Urinary bladder (tissue), 4 donors: ENCODE measurements at places on chromosomes 7 and 10. TPM values are rescaled to one million over a fixed set of nuclear protein-coding genes. Genes with fewer than 3 reads are reported as not detected.

GRCh38 chr7:79176859-79177477 lies 276.5 kb downstream of the MAGI2 start:
- DNase-seq = peak; percentile 28

DNA sequence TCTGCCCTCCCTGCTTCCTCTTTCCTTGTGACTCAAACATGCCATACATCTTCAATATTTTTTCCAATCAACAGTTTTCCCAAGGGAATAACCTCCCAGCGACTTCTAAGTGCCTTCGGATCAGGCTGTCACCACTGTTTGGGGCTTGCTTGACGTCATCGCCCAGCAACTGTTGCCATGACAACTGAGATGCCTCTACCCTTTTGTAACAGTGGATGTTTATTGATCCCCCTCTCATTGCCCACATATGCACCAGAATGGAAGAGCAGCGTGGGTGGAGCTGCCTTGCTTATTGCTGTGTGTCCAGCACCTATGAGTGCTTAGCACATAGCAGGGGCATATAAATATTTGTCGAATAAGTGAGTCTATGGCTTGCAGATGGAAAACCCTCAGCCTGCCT lies 14.4 kb downstream of the FFAR4 start:
- no peak for DNase-seq

GRCh38 chr7:25583621-25584020 lies 355.3 kb upstream of the NPVF start:
- no peak for DNase-seq

GRCh38 chr10:124671486-124672075 lies 72.6 kb downstream of the FAM53B start:
- no peak for DNase-seq

- DNase-seq = no peak
Measured at GRCh38 chr10:131851346-131851745, 49.5 kb upstream of the PPP2R2D start.

ARL5B gene
- total RNA-seq = 69.8 TPM

GRCh38 chr7:32158751-32159745 lies 88.8 kb upstream of the PDE1C start:
- no peak for DNase-seq

FAM241B gene
- total RNA-seq = not detected

GRCh38 chr10:71835671-71836595 lies 15.1 kb downstream of the PSAP start:
- no peak for DNase-seq

GRCh38 chr10:88194041-88194887 lies 330.8 kb downstream of the PTEN start:
- no peak for DNase-seq

DNA sequence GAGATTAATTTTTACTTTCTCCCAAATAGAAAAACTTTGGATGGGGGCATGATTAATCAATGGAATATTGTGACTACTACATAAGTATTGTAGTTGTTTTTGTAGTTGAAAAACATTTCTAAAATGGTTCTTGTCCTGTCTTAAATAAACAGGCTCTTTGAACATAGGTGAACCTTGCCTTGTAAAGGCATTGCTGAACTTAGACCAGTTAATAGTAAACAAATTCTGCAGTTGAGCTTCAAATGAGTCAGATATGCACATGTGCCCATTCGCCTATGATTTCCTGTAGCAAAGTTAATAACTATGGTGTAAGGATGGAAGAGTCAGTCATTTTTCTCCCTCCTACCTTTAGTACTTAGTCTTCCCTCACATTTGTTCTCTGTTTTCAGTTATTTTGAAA lies 22.6 kb downstream of the CUTC start:
- no peak for DNase-seq

DNA sequence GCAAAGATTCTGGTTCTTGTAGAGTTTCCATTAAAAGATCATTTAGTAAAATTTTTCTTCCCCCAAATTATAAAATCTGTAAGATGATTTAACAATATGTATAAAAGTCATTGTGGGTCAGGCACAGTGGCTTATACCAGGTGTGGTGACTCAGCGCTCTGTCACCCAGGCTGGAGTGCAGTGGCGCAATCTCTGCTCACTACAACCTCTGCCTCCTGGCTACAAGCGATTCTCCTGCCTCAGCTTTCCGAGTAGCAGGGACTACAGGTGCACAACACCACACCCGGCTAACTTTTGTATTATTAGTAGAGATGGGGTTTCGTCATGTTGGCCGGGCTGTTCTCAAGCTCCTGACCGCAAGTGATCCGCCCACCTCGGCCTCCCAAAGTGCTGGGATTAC lies 68.0 kb downstream of the SEPTIN14 start:
- DNase-seq = no peak
